ENCODE measurements at places on chromosomes 5 and 9.
A peak's percentile ranks its signal among the peaks of the same experiment; 100 is the strongest.

GRCh38 chr9:134010310-134011173 lies 14.7 kb upstream of the BRD3OS start:
- no peak for DNase-seq

- DNase-seq, result no peak
Observed at GRCh38 chr5:67774267-67774552, 441.3 kb upstream of the PIK3R1 start.

DNA sequence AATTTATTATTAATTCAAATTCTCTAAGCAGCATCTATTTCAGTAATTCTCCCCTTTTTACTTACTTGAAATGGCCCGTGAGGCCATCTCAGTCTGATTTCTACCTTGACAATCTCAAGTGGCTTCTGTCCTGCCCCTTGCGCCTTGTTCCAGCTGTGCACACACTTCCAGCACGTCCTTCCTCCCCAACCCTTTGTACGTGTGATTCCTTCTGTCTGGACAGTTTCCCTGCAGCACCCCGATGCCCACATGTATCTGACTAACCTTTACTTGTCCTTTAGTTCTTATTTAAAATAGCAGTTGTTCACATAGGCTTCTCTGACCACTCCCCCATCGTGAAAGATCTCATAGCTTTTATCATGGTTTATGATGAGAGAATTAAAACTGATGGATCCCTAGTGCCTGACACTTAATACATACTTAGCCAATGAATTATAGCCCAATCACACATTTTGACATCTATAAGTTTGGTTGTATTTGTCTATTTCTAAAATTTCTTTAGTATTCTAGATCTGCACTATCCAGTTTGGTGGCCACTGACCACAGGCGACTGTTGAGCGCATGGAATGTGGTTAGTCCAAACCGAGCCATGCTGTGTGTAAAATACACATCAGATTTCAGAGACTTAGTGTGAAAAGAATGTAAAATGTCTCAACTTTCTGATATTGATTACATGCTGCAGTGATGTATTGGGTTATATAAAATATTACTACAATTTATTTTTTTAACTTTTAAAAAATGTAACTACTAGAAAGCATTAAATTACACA lies 14.3 kb downstream of the ZBTB34 start:
- no peak for DNase-seq

GRCh38 chr5:18395126-18396110 lies 761.2 kb downstream of the TAF11L14 start:
- DNase-seq, result no peak

- DNase-seq, result peak; percentile 64
Observed at GRCh38 chr5:179801304-179802206, 5.1 kb downstream of the MGAT4B start.

GRCh38 chr5:34485768-34486030 lies 170.4 kb upstream of the RAI14 start:
- no peak for DNase-seq

GRCh38 chr9:82168585-82168984 lies 180.0 kb downstream of the SPATA31D1 start:
- no peak for DNase-seq

DNA sequence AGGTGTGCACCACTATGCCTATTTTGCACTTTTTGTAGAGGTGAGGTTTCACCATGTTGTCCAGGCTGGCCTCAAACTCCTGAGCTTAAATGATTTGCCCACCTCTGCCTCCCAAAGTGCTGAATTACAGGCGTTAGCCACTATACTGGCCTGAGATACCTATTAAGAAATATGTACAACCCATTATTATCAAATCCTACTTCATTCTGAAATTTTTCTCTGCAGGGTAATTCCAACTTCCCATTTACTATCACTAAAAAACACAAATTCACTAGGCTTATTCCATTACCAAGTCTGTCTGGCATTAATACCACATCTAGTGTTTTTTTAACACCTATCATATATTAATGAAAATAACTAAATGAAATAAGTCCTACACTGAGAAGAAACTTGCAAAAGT lies 18.2 kb downstream of the PPP2CA start:
- no peak for DNase-seq

DNA sequence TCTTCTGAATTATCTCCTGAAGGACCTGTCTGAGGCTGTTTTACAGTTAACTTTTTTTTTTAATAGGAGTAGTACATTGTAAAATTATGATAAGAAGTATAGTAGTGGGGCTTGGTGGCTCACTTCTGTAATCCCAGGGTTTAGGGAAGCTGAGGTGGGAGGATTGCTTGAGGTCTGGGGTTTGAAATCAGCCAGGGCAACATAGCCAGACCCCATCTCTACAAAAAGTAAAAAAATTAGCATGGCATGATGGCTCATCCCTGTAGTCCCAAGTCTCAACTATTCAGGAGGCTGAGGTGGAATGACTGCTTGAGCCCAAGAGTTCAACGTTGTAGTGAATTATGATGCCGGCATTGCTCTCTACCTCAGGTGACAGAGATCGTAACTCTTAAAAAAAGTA lies 7.0 kb downstream of the IPO11 start:
- DNase-seq, result no peak

DNA sequence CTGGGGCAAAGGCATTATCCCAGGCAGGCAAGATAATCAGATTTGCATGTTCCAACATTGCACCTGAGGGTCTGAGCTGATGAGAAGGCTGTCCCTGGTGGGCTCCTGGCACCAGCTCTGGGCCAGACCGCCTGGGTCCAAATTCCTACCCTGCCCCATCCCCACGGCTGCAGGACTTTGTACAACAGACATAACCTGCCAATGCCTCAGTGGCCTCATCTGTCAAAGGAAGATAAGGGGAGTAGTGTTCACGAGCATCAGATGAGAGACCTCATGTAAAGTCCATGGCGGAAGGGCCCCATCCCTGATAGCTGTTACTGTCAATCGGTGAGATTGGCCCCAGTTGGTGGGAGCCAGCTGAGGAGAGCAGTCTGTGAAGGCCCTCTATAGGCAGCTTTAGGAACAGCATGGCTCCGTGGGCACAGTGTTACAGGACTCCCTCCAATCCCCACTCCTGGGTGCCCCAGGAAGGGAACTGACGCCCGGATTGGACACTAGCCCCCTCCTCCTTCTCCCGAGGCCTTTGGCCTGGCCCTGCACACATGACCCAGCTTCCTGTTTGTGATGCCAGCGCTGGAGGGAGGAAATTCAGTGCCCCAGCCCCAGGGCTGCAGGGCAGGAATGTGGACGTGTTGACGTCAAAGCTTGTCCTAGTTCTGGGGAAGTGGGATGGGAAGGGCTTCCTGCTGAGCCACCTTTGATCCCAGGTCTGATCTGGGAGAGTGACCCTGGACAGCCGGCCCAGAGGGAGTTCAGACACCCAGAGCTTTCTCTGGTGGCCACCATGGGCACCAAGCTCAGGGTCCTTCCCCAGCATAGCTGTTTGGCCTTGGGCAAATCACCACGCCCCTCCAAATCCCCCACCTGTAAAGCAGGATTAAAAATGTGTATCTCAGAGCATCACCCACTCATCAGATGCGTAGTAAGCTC lies 56.2 kb downstream of the DUSP1 start:
- peak; percentile 74 for DNase-seq

GRCh38 chr9:76591256-76591950 lies 132.4 kb downstream of the GCNT1 start:
- DNase-seq, result peak; percentile 91

DNA sequence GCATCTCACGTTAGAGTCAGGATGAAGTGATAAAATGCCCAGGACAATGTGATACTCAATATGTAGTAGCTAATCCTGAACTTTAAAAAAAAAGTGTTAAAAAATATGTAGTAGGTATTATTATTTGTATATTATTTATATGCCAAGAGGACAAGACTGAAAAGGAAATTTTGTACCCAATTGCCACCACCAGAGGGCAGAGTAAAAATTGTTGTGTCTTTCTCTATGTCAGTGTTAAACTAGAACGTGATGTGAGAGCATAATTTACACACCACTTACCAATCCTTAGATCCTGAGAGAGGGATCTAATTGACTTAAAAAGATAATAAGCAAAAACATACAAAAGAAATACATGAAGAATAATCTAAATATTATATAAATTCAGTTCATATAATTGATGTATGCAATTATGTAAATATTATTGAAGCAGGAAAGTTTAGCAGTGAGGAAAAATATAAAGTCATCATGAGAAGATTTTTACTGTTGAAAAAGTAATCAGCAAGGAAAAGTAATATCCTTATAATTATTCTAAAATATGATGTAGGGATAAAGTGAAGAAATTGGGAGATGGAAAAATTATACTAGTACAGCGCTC lies 288.9 kb downstream of the RAB3C start:
- DNase-seq, result peak; percentile 55

DNA sequence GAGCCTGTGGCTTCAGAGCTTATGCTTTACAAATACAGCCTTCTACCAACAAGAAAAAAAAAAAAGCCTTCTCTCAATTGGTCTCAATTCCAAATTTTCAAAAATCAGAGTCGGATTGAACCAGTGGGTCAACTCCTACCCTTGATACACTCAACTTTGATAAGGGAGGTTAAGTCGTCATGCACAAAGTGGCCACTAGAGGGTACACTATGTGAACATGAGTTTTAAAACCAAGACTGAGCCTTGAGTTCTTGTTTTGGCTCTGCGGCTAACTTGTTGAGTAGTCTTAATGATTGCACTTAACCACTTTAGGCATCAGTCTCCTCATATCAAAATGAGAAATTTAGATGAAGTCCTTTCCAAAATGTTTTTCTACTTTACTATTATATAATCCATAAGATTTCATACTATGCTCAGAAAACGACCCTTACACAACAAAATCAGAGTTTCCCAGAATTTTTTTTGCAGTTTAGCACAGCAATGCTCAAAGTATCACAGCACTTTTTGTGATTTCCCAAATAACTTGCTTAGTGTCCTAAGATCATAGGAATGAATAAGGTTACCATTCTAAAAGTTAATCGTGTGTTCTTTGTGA lies 92.9 kb upstream of the MTAP start:
- DNase-seq, result no peak

DNA sequence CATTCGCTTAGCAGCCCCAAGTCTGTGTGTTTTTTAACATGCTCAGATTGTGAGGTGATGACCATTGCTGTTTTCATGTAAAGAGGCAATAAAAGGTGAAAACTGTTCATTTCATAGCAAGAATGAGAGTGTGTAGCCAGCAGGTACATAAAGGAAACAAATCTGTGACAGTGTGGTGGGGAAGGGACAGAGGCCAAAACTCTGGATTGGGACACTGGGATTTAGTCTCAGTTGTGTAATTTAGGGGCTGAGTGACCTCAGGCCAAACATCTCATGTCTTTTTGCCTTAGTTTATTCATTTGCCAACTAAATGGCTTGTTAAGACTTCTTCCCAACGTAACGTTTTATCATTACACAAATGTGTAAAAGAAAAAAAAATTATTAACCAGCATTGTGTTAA lies 47.0 kb downstream of the KCNN2 start:
- no peak for DNase-seq

- DNase-seq, result no peak
Observed at GRCh38 chr9:123453831-123454321, 97.9 kb downstream of the CRB2 start.
